Cortex of kidney (tissue), 1 donor: ENCODE measurements at places on chromosomes 3 and 15.

- no peak for DNase-seq
These were observed 72.7 kb upstream of the DCLK3 start for GRCh38 chr3:36837089-36837488.

DNA sequence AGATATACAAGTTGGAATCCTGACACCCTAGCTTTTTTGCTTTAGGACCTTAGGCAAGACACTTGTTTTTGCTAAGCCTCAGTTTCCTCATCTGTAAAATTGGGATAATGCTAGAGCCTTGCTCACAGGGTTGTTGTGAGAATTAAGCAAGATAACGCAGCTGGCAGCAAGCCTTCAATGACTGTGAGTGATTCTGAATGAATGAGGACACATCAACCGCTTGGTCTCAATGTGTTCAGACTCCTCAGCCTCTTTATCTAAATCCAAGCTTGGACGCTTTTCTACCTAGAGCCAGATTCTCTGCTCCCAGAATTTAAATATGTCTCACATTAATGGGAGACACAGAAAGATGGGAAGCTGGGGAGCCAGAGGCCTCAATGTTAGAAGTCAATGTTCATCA lies 11.8 kb upstream of the TLE3 start:
- DNase-seq = no peak

DNA sequence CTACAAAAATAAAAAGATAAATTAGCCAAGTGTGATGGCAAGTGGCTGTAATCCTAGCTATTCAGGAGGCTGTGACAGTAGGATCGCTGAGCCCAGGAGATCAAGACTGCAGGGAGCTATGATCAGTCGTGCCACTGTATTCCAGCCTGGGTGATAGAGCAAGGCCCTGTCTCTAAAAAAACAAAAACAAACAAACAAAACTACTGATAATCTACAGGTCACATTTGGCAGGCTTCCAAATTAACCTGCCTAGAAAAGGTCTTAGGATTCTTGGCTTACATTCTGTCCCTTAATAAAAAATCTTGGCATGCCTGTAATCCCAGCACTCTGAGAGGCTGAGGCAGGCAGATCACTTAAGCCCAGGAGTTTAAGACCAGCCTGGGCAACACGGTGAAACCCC lies 33.4 kb upstream of the SETD2 start:
- no peak for DNase-seq

DNA sequence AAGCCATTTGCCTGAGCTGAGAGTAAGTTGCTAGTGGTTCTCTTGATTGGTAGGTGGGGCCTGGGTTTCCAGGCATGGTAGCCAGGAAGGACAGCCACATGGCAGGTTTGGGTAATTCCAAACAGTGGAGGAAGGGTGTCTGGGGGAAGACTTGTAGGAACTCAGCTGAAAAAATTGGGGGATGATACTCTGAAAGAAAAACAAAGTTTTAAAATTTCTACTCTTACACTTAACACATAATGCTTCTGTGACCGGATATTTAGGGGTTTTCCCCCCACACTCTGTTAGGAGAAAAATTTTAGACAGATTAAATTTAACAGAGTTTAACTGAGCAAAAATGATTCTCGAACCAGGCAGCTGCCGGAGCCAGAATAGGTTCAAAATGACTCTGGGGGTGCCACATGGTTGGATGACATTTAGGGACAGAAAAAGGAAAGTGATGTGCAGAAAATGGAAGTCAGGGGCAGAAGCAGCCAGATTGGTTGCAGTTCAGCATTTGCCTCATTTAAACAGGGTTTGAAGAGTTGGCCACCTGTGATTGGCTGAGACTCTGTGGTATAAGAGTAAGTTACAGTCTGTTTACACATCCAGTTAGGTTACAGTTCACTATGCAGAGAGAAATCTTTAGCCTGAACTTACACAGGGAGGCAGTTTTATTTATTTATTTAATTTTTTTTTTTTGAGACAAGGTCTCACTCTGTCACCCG lies 8.1 kb downstream of the B2M start:
- no peak for DNase-seq

DNA sequence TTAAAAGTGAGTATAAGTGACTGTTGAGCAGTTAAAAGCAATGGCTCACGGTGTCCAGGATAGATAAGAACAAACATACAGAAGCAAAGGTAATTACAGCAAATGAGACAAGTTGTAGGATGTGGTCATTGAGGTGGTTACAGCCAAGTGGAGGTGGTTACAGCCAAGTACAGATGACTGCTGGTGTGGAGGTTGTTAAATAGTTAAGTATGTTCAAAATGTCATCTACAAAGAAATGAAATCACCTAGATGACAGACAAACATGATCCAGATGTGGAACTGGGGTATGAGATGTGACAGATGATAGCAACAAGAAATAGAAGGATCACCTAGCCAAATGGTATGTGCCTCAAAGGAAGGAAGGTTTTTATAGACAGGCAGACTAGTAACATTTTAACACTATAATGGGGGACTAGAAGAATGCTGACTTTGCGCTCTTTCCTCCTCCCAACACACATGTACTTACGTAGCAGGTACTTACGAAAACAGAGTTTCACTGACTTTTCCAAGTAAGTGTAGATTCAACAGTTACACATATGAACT lies 6.8 kb upstream of the ANKRD28 start:
- DNase-seq = no peak

- no peak for DNase-seq
These were observed 224.2 kb upstream of the CFAP20DC start for GRCh38 chr3:59273976-59274375.
